WTC11 (cell line): ENCODE measurements at places on chromosomes 7 and 10. TPM values are rescaled to one million over a fixed set of nuclear protein-coding genes. Genes with fewer than 3 reads are reported as not detected.

- no peak for DNase-seq
Measured at GRCh38 chr7:81956520-81956919, 186.7 kb upstream of the HGF start.

DNA sequence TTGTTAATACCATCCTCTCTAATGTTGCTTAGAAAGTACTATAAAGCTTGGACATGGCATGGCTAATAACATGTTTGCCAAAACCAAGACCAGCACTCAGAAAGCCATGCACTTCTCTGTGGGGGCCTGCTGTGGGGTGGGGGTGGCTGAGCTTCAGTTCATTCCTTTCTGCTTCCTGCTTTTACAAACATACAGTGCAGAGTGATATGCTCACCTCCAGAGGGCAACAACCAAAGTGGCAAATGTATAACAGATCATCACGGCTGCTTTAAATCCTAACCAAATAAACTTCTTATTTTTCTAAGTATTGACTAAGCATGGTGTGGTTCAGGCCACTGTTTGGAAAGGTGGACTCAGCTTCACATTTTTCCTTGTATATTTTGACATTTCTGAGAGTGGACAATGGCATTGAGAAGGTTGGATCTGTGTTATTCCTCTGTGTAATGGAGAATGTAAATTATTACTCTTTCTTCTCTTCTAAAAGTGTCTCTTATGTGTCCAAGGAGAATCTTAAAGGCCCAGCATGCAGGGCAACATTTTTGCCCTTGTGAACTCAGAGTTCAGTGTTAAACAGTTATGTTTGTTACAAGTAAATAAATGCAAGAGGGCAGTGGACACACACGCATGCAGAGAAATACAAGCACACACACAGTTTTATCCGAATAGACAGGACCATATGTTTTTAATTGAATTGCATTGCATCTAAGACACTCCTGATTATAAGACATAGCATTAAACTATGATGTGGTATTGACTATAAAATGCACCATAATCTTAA is 186.1 kb downstream of the HERPUD2 start:
- no peak for DNase-seq

DNA sequence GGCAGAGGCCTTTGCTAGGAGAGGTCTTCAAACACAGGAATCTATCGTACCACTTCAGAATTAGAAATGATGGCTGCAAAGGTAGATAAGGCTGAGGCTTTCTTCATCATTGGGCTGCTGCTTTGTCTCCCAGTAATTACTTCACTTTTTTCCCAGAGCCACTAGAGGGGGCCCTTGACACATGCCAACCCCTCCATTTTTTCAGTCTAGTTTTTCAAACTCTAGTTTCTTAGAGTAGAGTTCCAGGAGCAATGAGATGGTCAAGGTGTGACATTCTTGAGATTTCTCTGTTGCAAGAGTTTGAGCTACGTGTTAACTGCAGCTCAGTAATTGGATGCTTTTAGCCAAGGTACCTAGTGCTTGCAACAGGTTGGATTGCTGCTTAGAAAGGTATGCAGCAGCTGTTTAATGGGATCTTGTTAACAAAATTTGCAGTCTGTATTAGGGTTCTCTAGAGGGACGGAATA is 33.8 kb upstream of the RBM20 start:
- DNase-seq, result peak; percentile 50

DNA sequence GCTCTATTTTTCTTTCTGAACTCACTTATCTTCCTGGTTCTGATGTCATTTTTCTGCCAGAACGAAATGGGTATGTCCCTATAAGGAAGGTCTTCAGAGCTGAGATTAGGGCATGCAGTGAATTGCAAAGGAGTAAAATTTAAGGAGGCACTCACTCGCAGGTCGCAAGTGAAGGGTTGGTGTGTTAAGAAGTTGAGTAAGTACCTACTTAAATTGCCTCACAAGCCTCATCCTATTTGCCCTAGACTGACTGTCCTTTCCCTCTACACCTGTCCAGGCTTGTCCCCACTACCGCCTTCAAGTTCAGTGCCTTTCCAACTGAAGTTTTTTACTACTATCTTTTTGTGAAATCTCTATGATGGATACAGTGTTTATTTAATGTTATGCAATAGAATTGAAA is 191.5 kb downstream of the AHR start:
- no peak for DNase-seq

Gene HHEX
- 4.5 to 4.8 TPM (median 4.8 TPM) in 3 replicates for total RNA-seq
